ENCODE measurements at places on chromosomes 7 and 10.

DNA sequence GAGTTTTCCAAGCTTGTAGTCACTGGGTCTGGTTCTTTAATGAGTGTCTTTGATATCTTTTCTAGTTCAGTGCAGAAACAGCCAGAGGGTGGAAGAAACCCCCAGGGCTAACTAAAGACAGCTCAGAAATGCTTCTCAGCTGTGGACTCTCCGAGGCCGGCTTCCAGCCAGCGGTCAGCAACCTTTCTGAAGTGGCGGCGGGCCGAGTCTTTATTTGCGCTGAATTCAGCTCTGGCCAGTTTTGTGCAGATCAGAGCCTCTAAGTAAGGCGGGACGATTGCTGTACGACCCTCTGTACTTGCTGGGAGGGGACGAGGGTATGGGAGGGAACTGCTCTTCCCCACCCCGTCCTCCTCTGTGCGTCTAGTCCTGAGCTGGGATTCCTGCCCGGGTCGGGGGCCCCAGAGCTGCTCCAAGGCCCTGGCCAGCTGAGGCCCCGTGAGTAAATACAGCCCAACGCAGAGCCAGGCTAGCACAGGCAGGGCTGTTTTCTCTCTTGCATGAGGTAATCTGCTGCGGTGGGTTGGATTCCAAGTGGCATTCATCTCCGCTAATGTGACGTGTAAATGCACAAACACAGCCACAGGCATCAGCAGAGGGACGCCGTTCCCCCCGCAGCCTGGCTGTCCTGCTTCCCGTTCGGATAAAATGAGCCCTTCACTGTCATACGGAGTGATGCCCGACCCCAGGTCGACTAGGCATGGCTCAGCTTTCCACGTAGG is 159.8 kb downstream of the PIP4K2A start:
- no peak for DNase-seq

- no peak for DNase-seq
These were observed 508.8 kb downstream of the TYW1 start for GRCh38 chr7:67505449-67505848.

- DNase-seq: peak; percentile 83
These were observed 56.3 kb downstream of the CACUL1 start for GRCh38 chr10:118698421-118698820.

- DNase-seq: no peak
These were observed 149.4 kb downstream of the USP6NL start for GRCh38 chr10:11462071-11462470.

GRCh38 chr10:132643709-132644526 is 106.3 kb downstream of the INPP5A start:
- no peak for DNase-seq

- DNase-seq: peak; percentile 11
These were observed 126.7 kb upstream of the PRSS58 start for GRCh38 chr7:142384493-142384922.

DNA sequence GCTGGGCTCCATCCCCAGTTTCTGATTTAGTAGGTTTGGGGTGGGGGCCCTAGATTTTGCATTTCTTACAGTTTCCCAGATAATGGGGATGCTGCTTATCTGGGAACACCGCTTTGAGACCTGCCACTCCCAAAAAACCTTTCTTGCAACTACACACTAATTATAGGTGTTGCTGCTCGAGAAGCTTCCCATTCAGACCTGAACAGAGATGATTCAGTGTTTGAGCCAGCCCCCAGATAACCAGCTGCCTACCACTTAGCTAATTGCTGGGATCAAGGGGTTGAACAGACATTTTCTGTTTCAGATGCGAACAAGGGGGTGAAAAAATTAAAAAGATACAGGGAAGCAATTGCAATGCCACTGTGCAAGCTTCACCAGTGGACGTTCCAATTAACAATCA is 448.5 kb downstream of the KCNMA1 start:
- no peak for DNase-seq

DNA sequence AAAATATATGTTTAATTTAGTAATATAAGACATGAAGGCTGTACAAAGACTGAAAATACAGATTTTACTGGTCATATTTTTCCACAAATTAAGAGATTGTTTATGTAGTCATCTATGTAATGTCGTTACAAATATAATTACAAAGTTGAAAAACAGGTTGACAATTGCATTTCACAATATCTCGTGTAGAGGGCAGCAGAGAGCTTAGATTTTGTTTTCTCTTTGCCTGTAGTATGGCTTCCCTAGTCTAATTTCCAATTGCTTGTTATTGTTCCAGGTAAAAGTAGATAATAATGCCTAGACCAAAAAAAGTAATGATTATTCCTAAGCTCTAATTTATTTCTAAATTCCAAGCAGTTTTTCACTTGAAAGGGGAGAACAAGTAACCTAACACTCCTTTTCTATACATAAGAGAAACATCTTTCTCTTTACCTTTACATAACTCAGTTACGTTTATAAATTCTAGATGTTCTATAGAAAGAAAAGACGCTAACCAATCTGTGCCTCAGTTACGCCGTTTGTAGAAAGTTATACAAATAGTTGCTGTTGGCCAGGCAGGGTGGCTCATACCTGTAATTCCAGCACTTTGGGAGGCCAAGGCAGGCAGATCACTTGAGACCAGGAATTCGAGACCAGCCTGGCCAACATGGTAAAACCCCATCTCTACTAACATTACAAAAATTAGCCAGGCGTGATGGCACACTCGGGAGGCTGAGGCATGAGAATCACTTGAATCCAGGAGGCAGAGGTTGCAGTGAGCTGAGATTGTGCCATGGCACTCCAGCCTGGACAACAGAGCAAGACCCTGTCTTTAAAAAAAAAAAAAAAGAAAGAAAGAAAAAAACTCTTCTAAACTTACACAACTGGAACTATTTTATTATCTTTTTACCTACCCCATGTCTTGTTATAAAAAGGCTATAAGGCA is 30.0 kb downstream of the NET1 start:
- peak; percentile 72 for DNase-seq

GRCh38 chr7:74584160-74584954 is 73.2 kb upstream of the GTF2I start:
- DNase-seq: no peak

- DNase-seq: no peak
These were observed 16.4 kb downstream of the TNRC18 start for GRCh38 chr7:5406957-5407945.

DNA sequence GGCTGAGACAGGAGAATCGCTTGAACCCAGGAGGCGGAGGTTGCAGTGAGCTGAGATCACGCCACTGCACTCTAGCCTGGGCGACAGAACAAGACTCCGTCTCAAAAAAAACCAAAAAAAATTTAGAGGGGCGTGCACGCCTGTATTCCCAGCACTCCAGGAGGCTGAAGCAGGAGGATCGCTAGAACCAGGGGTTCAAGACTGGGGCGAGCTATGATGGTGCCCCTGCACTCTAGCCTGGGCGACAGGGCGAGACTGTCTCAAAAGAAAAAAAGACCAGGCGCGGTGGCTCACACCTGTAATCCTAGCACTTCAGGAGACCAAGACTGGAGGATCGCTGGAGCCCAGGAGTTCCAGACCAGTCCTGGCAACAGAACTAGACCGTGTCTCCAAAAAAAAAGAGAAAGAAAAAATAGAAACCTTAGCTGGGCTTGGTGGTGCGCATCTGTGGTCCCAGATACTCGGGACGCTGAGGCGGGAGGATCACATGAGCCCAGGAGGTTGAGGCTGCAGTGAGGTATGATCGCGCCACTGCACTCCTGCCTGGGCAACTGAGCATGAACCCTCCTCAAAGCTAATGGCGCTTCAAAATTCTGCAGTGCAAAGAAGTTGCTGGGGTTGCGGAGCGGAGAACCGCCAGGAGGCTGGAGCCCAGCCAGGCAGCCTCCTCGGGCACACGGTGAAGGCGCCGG is 382 bp upstream of the MBLAC1 start:
- DNase-seq: no peak

DNA sequence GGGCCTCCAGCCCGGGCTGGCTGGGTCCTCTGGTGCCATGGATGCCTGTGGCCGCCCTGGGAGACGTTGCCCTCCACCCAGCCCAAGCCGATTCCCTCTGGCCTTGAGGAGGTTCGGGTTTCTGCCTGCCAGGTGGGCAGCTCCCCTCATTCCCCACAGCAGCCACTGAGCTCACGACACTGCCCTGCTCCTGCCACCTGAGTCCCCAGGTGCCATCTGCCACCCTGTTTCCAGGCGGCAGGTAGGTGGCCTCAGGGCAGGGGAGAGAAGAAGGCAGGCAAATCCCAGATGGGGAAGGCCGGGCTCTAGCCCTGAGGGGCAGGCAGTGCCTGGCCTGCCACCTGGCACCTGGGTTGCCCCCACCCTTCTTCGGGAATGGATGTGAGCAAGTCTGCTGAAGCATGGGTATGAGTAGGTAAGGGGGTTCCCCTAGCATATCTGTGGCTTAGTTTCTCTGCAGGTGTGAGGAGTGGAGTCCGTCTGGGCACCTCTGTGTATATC is 92.2 kb upstream of the PPIF start:
- DNase-seq: no peak

- no peak for DNase-seq
These were observed 125.9 kb upstream of the NOBOX start for GRCh38 chr7:144529269-144529926.

DNA sequence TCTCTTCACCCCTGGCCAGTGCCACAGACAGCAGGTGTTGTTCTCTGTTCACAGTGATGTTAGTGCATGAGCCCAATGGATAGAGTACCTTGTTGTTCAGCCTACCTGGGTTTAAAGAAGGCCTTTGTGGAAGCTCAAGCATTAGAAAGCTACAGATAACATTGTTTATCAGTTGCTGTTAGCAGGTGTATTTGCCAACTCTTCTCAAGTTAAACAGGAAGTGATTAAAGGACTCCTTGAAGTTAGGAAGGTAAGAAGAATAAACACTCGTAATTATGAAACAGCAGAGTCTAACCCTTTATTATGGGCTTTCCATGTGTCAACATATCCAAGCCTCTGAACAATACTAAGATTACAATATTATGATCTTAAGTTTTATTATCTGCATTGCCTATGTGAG is 25.9 kb downstream of the RGR start:
- no peak for DNase-seq

DNA sequence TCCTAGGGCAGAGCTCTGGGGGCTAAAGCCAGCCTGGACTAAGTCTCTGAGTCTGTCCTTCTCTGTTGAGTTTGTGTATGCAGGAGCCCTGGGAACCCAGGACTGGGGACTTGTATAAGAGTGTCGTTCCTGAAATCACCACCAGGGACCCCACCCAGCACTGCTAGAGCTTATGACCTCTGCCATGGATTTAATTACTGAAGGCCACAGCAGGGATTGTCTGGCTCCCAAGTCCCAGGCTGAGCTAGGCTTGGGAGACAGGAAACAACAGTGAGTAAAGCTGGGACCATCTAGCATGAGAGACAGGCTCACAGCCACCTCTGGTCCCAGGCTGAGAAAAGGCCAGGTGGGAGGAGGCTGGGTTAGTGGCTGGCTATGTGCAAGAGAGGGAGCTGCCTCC is 1.4 kb upstream of the TSPAN15 start:
- DNase-seq: peak; percentile 66

DNA sequence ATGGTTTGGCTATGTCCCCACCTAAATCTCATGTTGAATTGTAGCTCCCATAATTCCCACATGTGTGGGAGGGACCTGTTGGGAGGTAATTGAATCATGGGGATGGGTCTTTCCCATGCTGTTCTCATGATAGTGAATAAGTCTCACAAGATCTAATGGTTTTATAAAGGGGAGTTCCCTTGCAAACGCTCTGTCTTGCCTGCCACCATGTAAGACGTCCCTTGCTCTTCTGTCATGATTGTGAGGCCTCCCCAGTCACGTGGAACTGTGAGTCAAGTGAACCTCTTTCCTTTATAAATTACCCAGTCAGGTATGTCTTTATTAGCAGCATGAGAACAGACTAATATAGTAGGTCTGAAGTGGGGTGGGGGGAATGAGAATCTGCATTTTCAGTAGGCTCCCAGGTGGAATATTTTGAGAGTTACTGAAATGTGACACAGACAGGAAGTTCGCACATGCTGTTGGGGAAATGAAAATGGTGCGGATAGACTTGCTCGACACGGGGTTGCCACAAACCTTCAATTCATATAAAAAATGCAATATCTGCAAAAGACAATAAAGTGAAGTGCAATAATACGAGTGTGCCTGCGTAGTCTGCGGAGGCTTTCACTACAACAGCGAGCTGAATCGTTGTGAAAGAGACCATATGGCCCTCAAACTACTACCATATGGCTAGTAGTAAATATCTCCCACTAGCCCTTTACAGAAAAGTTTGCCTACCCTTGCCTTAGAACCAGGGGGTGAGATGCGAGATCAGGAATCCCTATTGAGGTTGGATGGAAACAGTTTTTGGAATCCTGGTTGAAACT is 166.1 kb downstream of the GRK5 start:
- no peak for DNase-seq

GRCh38 chr7:121138262-121138933 is 149.9 kb downstream of the CPED1 start:
- no peak for DNase-seq

DNA sequence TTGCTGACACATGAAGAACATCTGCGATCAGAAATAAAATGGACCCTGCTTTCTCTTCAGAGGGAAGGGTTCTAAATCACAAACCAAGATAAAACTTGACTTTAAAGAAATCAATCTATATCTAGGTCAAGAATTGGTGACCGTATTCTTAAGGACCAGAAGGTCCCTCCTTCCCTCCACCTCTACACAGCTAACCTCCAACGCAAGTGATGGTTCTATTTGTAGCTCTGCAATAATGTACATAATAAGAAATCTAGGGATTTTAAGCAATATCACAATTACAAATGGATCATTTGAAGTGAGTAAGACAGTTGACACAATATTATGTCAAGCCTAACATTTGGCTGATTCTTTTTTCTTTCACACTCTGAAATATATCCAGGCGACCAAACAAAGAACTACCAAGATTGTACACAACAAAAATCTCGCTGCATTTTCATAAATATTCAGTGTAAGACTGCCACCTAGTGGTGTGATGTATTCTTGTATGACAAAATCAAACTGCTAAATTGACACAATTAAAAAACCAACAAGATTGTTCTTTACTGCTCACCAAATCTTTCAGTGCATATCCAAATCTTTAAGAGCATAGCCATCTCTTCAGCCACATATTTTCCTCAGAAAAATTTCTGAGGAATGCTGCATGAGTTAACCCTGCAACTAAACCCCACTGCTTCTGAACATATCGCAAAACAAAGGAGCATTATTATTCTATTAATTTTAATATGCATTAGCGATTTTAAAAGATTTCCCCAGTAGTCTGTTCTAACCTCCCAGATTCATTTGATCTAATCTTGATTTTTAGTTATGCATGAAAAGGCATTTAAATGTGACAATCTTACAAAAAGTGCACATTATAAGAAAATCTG is 44.5 kb downstream of the ICA1 start:
- peak; percentile 79 for DNase-seq

- no peak for DNase-seq
These were observed 93.2 kb upstream of the DGKB start for GRCh38 chr7:14995774-14996173.

DNA sequence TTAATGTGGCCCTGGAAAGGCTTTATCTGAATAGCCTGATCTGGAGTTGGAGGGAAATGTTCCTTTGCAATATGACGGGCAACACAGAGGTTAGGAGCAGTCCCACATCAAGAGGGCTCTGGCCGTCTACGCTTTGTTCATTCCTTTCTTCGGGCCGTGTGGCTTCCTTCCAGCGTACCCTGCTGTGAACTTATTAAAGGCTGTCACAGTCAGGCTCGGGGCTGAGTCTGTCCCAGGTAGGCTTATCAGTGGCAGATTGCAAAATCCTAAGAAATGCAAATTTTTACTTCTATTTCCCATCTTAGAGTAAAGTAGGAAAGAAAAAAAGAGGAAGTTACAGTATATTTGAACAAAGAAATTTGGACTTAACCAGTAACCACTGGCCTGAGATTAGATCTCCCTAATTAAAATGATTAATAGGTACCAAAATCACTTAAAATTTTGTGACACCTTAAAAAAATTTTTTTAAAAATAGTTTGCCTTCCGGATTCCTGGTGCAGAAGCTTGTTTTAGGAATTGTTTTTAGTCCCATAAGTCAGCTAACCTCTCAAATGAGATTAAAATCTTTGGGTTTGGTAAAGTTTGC is 453.1 kb upstream of the MKI67 start:
- DNase-seq: no peak
